ENCODE measurements at places on chromosomes 1 and 21.
A peak's percentile ranks its signal among the peaks of the same experiment; 100 is the strongest.

GRCh38 chr1:64133036-64133435 is 70.4 kb upstream of the UBE2U start:
- DNase-seq, result no peak

- DNase-seq, result no peak
Observed at GRCh38 chr21:46127239-46128105, 27.9 kb downstream of the FTCD start.

DNA sequence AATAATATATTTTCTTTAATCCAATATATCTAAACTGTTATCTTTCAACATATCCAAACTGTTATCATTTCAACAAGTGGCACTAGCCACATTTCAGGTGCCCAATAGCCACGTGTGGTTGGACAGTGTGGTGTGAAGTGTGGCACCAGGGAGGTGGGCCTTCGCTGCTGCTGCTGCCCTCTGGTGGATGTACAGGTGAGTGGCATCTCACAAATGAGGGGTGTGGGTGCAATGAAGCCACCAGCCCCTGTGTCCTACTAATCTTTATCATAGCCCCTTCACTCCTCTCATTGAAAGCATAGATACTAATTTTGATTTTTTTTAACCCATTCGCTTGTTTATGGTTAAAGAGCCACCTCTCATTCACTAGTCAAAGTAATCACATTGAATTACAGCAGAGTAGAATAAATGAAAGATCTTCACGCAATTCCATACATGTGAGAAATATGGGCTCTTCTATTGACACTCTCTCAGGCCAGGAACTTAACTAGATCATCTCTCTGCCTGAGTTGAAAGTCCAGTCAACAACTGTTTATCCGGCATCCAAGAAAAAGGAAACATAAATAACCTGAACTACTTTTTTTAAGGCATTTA is 499.2 kb downstream of the OMA1 start:
- DNase-seq, result no peak

- DNase-seq, result no peak
Observed at GRCh38 chr1:243946253-243946652, 96.2 kb upstream of the AKT3 start.

DNA sequence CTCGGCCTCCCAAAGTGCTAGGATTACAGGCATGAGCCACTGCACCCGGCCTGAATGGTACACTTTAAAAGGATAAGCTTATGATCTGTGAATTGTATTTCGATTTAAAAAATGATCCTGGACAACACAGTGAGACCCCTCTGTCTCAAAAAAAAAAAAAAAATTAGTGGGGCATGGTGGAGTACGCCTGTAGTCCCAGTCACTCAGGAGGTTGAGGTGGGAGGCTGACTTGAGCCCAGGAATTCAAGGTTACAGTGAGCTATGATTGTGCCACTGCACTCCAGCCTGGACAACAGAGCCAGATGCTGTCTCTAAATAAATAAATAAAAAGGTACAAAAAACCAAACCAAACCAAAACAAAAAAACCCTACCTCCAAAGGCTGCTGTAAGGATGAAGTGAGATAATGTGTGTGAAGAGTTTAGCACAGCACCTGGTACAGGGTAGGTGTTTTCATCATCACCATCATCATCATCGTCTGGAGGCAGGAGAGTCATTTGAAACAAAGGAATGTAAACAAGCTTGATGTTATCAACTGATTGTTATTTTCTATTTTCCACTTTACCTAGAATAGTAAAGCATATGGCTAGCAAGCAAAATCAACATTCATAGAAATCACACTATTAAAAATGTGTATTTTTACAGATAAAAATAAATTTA is 22.5 kb upstream of the HTR1D start:
- no peak for DNase-seq

DNA sequence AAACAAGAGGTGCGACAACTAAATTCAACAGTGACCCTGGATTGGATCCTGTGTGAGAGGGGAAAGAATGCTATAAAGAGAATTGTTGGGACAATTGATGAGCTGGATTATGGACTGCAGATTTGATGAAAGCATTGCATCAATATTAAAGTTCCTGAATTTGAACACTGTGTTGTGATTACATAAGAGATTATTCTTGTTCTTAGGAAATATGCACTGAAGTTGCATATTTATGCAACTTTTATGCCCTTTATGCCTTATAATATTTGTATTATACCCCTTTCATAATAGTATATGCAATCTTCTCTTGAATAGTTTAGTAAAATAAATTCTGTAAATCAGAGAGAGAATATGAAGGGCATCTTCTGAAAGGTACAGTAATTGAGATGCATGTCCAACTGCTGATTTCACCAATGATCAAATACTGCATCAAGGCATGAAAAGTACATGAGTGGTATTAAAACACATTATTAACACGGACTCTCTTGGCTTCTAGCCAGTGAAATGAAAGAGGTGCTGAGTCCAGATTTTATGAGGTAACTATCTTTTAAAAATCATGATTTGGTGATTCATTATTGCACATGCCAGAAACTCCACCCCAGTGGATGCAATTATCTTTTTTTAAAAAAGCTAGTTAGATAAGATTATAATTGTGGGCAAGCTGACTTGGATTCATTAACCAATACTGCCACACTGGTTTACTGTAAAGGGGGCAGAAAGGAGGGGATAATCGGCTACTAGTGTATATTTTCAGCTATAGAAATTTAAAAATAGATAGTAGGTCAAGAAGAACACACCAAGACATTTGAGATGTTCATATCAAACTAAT is 19.9 kb upstream of the LPAR3 start:
- DNase-seq, result no peak

GRCh38 chr1:94898491-94899385 is 28.2 kb downstream of the CNN3 start:
- no peak for DNase-seq

GRCh38 chr1:196088541-196088940 is 519.7 kb downstream of the KCNT2 start:
- no peak for DNase-seq

GRCh38 chr21:34984356-34985058 is 64.6 kb downstream of the RUNX1 start:
- no peak for DNase-seq

GRCh38 chr1:155006601-155007101 is 4.0 kb downstream of the ZBTB7B start:
- DNase-seq, result no peak

- DNase-seq, result no peak
Observed at GRCh38 chr1:201288765-201289164, 5.5 kb downstream of the PKP1 start.

DNA sequence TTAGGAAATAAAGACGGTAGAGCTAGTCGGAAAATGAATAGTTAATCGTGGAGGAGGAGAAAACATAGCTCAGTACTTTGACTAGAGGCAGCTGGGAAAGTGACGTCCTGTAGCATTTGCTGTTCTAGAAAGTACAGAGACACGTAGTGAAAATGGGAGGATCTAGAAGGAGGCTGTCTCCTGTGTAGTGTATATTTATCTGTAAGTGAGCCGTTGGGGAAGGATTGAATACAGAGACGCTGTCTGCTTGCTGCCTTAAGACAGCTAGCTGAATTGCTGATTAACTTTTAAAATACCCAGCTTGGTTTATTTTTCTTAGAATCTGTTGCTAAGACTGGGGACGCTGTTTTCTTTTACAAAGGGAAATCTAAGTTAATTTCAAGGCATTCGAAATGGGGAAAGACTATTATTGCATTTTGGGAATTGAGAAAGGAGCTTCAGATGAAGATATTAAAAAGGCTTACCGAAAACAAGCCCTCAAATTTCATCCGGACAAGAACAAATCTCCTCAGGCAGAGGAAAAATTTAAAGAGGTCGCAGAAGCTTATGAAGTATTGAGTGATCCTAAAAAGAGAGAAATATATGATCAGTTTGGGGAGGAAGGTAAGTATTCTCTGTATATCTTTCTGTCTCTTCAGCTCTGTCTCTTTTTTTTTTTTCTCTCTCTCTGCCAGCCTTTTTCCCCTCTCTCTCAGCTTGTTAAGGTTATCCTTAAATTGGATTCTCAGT is at the start of gene DNAJB4:
Gene DNAJB4, plus strand, starts transcription at position 221 of the 729 bp plus-strand sequence. Its CDS starts 172 bp downstream, at position 393.
- DNase-seq, result no peak

DNA sequence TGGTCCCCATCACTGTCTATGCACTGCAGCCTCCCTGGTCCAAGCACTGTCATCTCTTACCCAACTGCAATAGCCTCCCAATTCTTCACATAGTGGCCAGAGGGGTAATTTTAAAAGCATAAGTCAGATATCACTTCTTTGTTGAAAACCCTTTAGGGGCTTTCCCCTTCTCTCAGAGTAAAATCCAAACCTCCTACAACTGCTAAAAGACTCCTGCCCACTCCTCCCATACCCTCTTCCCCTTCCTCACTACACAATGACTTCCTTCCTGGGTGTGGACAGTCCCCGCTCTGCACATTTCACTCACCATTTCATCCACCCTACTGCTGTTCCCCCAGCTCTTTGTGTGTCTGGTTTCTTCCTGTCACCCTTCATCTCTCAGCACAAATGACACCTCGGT is 8.3 kb downstream of the MCOLN2 start:
- DNase-seq, result no peak

DNA sequence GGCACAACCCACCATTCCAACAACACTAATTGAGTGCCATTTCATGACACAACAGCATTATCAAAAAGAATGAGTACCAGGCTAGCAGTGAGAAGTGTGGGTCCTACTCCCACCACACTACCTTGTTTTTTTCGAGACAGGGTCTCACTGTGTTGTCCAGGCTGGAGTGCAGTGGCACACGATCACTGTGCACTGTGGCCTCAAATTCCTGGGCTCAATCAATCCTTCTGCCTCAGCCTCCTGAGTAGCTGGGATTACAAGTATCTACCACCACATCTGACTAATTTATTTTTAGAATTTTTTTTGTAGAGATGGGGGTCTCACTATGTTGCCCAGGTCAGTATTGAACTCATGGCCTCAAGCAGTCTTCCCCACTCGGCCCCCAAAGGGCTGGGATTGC is 30.7 kb downstream of the CD247 start:
- no peak for DNase-seq

- no peak for DNase-seq
Observed at GRCh38 chr1:2603521-2604155, 17.1 kb downstream of the PRXL2B start.

GRCh38 chr1:204435381-204435831 is 23.8 kb upstream of the PPP1R15B start:
- DNase-seq, result no peak

DNA sequence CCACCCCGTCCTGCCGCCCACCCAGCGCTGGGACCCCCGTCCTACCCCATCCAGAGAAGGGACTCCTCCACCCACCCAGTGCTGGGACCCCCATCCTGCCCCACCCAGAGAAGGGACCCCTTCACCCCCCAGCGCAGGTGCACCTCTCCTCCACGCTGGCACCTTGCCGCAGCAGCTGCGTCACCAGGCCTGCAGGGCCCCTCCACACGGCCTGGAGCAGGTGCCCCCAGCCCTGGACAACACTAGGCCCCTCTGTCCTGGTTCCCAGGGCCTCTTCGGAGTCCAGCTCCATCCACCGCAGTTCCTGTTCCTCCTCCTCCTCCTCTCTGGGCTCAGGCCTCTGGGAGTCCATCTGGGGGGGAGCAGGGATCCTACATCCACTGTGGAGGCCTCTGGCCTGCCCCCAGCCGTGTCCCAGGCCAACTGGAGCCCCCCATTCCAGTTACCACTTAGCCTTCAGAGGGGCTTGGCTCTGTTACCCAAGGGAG is 378 bp downstream of the ANKRD65 start:
- no peak for DNase-seq

DNA sequence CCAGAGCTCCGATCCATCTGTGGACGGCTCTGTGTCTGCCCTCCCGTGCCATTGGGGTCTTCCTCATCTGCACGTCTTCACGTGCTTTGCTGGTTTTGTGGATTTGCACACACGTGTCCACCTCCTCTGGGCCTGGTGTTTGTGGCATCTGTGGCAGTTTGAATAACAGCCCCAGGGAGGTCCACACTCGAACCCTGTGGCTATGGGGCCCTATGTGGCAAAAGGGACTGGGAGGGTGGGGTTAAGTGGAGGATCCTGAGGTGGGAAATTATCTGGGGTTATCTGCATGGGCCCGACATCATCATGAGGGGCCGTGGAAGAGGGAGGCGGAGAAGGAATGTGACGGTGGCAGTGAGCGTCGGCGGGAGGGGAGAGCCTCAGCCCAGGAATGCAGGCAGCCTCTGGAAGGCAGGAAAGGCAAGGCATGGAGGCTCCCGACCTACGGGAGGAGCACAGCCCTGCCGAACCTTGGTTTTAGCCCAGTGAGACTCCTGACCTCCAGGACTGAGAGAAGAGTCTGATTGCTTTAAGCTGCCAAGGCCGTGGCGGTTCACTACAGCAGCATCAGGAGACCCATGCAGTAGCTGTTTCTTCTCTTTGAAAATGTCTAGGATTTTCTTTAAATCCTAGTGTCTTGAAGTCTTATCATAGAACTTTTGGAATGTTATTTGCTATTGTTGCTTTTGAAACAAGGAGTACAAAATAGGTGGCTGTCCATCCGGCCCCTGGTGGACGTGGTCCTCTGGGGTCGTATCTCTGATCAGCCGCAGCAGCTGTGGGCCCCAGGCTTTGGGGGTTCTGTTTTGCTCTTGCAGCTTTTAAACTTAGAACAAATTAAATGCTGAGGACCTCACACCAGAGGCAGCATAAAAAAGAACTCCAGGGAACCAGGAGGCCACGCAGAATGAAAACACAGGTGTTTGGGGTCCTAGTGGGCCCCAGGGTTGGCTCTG is 40.0 kb upstream of the LRRC3 start:
- DNase-seq, result no peak

DNA sequence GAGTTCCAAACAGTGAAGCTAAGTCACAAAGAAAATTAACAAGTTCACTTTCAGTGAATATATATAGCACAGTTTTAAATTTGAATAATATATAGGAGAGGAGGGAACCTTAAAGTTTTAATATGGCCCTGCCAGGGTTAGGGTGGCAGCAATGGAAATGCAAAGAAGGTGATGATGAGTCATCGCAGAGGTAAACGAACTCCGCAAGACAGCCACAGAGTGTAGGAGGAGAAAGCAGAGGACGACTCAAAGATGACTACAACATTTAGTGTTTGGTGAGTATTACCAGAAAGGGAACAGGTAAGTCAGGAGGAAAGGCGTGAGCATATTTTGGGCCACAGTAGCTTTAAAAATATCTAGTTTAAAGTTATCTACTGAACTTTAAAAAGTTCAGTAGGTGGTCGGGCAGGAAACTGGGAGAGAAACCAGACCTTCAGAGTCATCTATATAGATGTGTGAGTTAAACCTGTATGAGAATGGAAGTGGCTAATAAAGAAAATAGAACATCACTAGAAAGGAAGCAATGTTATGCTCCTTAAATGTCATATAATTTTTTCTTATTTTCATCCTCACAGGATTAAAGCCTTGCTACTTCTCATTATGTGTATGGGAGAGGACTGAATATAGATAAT is 75.7 kb downstream of the UCHL5 start:
- no peak for DNase-seq

- peak; percentile 72 for DNase-seq
Observed at GRCh38 chr1:108560874-108561459, 1.1 kb downstream of the EEIG2 start.

DNA sequence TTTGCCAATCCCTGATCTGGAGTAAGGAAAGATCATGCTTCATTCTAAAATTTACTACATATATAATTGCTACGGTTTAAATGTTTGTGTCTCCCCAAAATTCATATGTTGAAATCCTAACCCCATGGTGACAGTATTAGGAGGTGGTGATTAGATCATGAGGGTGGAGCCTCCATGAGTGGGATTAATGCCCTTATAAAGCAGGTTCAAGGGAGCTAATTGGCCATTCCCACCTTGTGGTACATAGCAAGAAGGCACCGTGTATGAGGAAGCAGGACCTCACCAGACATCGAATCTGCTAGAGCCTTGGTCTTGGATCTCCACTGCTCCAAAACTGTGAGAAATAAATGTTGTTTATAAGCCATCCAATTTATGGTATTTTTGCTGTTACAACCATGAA is 55.5 kb downstream of the GADD45A start:
- no peak for DNase-seq

GRCh38 chr1:150560011-150560438 is 10.8 kb downstream of the ADAMTSL4 start:
- peak; percentile 71 for DNase-seq
